ENCODE measurements at places on chromosomes 11 and 22.
A peak's percentile ranks its signal among the peaks of the same experiment; 100 is the strongest.

GRCh38 chr22:46575911-46576555, 38.6 kb upstream of the CELSR1 start:
- DNase-seq: peak; percentile 75

- peak; percentile 53 for DNase-seq
Observed at GRCh38 chr22:47032956-47033647, 270.7 kb downstream of the TBC1D22A start.

- no peak for DNase-seq
Observed at GRCh38 chr11:79168530-79169110, 272.2 kb downstream of the TENM4 start.

- no peak for DNase-seq
Observed at GRCh38 chr22:23259916-23260644, 79.8 kb downstream of the BCR start.
